Heart left ventricle (tissue), 16 donors: ENCODE measurements at places on chromosomes 2 and 18.
A peak's percentile ranks its signal among the peaks of the same experiment; 100 is the strongest.

DNA sequence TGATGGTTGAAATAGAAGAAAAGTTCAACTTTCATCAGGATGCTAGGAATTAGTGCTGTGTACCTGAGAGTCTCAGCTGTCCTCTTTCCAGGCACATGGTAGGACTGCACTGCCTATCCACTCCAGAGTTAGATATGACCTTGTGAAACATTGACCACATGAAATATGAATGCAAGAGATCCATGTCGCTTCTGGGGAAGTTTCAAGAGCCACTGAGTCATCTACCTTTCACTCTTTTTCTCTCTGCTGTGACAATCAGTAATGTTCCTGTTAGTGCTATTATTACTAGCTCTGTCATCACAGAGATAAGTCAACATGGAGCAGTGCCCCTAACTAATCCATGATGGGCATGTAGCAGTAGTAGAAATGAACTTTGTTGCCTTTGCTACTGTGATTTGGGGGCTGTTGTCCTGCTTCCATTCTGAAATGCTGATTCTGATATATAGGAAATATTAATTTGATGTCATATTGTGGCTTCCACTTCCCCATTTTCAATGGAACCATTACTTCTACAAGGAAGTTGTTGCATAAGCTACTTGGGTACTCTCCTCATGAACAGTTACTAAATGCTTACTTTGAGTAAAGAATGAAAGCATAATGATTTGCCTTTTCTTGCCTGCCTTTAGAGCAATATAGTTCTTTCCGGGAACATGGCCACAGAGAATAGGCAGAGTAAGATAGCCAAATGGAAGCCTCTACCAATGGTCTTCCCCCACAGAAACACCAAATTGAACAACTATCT, 192.8 kb upstream of the ZNF521 start:
- H3K4me1 ChIP-seq = no peaks in the 10 kb centered on the region
- H3K4me3 ChIP-seq = no peak overlapping the region
- H3K27ac ChIP-seq = no peak overlapping the region
- H3K36me3 ChIP-seq = no peaks in the 10 kb centered on the region

DNA sequence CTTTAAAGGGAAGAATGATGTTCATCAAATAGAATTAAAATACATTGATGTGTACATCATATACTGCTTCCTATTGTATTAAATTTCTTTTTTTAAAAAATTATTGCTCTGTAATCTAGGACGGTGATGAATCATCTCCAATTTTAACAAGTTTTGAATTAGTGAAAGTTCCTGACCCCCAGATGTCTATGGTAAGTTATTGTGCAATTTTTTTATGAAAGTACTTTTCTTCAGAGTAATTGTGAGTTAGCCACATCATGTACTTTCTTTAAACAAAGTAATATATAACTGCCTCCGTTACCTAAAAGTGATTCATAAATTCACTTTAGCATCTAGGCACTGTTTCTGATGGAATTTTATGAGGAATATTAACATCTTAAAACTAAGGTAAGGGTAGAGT, 38.1 kb downstream of the PIK3C3 start:
- H3K4me1 ChIP-seq = no peaks in the 10 kb centered on the region
- no peaks in the 10 kb centered on the region for H3K27me3 ChIP-seq
- peaks cover 22% of the 10 kb centered on the region for H3K36me3 ChIP-seq
- H3K4me3 ChIP-seq = no peak overlapping the region
- no peak overlapping the region for H3K27ac ChIP-seq
- DNase-seq = no peak

GRCh38 chr2:38633895-38634294, 31.2 kb upstream of the HNRNPLL start:
- no peak for DNase-seq
- no peak overlapping the region for H3K27ac ChIP-seq
- H3K4me3 ChIP-seq = no peak overlapping the region
- H3K27me3 ChIP-seq = no peaks in the 10 kb centered on the region

GRCh38 chr2:184860744-184861143, 262.4 kb downstream of the ZNF804A start:
- no peaks in the 10 kb centered on the region for H3K36me3 ChIP-seq
- no peaks in the 10 kb centered on the region for H3K27me3 ChIP-seq
- H3K4me1 ChIP-seq = no peaks in the 10 kb centered on the region
- H3K4me3 ChIP-seq = no peak overlapping the region

GRCh38 chr2:9770308-9771100, 72.8 kb upstream of the TAF1B start:
- peak overlapping the region; percentile 44 for H3K27ac ChIP-seq
- no peaks in the 10 kb centered on the region for H3K27me3 ChIP-seq
- peaks cover 11% of the 10 kb centered on the region for H3K4me1 ChIP-seq
- no peaks in the 10 kb centered on the region for H3K36me3 ChIP-seq
- no peak overlapping the region for H3K4me3 ChIP-seq

- H3K27me3 ChIP-seq = no peaks in the 10 kb centered on the region
- no peaks in the 10 kb centered on the region for H3K36me3 ChIP-seq
- no peak overlapping the region for H3K4me3 ChIP-seq
Measured at GRCh38 chr2:68309426-68309825, 10.3 kb downstream of the CNRIP1 start.

DNA sequence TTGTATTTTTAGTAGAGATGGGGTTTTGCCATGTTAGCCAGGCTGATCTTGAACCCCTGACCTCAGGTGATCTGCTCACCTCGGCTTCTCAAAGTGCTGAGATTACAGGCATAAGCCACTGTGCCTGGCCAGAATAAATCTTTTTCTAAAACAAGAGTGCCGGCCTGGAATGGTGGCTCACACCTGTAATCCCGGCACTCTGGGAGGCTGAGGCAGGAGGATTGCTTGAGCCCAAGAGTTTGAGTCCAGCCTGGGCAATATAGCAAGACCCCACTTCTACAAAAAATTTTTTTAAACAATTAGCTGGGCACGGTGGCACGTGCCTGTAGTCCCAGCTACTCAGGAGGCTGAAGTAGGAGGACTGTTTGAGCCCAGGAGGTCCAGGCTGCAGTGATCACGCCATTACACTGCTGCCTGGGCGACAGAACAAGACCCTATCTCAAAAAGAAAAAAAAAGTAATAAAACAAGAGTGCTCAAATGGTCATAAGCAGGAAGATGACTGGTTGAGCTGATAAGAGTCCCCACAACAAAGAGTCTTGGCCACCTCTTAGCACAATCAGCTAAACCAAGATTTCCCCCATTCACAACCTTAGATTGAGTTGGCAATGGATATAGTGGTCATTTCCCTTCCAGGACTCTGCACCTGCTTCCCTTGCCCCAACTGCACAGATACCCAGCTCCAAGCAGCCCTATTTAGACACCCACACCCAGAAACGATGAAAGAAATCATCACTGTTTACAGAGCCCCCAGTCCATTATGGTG, 5.8 kb upstream of the UCN start:
- H3K27ac ChIP-seq = no peak overlapping the region
- no peaks in the 10 kb centered on the region for H3K27me3 ChIP-seq
- no peaks in the 10 kb centered on the region for H3K4me1 ChIP-seq
- no peak overlapping the region for H3K4me3 ChIP-seq

GRCh38 chr2:198004921-198005829, 200.8 kb downstream of the PLCL1 start:
- H3K36me3 ChIP-seq = no peaks in the 10 kb centered on the region
- H3K27me3 ChIP-seq = no peaks in the 10 kb centered on the region
- H3K27ac ChIP-seq = no peak overlapping the region
- peaks cover 32% of the 10 kb centered on the region for H3K4me1 ChIP-seq
- peak; percentile 64 for DNase-seq
